ENCODE measurements at places on chromosomes 7 and 10.

GRCh38 chr10:576130-576465, 113.4 kb downstream of the DIP2C start:
- DNase-seq = no peak
- H3K36me3 ChIP-seq = peaks cover 2% of the 10 kb centered on the region
- no peak overlapping the region for H3K4me3 ChIP-seq
- no peaks in the 10 kb centered on the region for H3K4me1 ChIP-seq
- H3K27me3 ChIP-seq = peaks cover 37% of the 10 kb centered on the region
- H3K27ac ChIP-seq = no peak overlapping the region

- no peaks in the 10 kb centered on the region for H3K36me3 ChIP-seq
- H3K4me3 ChIP-seq = no peak overlapping the region
- no peak overlapping the region for H3K27ac ChIP-seq
- DNase-seq = no peak
Observed at GRCh38 chr7:5572439-5572838, 148.8 kb upstream of the TNRC18 start.

GRCh38 chr7:26212921-26213718, 11.6 kb downstream of the CBX3 start:
- no peaks in the 10 kb centered on the region for H3K27me3 ChIP-seq
- peaks cover 36% of the 10 kb centered on the region for H3K36me3 ChIP-seq
- peaks cover 32% of the 10 kb centered on the region for H3K4me1 ChIP-seq
- H3K4me3 ChIP-seq = no peak overlapping the region

DNA sequence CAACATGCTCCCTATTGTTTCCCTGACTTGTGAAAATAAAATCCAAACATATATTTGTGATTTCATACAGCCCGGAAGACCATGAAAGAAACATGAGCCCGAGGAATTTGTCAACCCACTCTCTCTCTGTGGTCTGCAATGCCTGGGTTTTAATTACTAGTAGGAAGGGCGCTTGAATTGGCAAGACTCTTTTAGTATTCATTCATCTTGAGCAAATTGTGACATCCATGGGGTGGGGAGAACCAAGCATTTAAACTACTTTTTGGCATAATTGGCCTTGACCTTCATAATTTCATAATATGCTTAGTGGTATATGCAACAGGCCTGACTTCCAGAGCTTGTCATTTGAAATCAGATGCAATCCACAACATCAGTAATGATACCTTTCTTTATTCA, 142.4 kb upstream of the BMPER start:
- no peaks in the 10 kb centered on the region for H3K27me3 ChIP-seq
- H3K4me3 ChIP-seq = no peak overlapping the region
- DNase-seq = no peak
- no peaks in the 10 kb centered on the region for H3K4me1 ChIP-seq
- no peaks in the 10 kb centered on the region for H3K36me3 ChIP-seq
